Suppressor macrophage treated with lipopolysaccharide for 4 hours (primary cell): ENCODE measurements at places on chromosomes 16 and 17.

- DNase-seq = no peak
Measured at GRCh38 chr17:58415371-58416055, 1.8 kb downstream of the RNF43 start.

GRCh38 chr17:43467981-43468581 lies 15.7 kb upstream of the DHX8 start:
- DNase-seq = peak; percentile 81

GRCh38 chr17:36675250-36675649 lies 73.9 kb downstream of the MRM1 start:
- DNase-seq = peak; percentile 3

GRCh38 chr17:67326440-67326839 lies 39.9 kb downstream of the PSMD12 start:
- peak; percentile 46 for DNase-seq

GRCh38 chr17:80289616-80290015 lies 29.0 kb downstream of the RNF213 start:
- no peak for DNase-seq

- no peak for DNase-seq
Measured at GRCh38 chr16:3797904-3798811, 80.8 kb upstream of the TRAP1 start.

DNA sequence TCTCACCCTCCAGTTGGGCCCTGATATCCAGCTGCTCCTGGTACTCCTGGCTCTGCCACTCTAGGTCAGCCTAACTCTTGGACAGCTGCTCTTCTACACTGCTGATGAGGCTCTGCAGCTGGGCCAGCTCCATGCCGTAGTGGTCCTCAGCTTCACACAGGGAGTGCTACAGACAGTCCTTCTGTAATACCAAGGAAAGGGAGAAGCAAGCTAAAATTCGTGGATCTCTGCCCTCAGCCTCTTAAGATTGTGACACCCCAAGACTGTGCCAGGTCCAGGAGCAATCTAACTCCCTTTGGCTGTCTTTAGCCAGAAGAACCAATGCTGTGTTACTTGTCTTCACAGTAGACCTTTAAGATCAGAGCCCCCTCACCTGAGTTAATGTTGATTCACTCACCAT lies 7.7 kb upstream of the KRT38 start:
- DNase-seq = no peak
